ENCODE measurements at places on chromosomes 4 and X.
A peak's percentile ranks its signal among the peaks of the same experiment; 100 is the strongest.

DNA sequence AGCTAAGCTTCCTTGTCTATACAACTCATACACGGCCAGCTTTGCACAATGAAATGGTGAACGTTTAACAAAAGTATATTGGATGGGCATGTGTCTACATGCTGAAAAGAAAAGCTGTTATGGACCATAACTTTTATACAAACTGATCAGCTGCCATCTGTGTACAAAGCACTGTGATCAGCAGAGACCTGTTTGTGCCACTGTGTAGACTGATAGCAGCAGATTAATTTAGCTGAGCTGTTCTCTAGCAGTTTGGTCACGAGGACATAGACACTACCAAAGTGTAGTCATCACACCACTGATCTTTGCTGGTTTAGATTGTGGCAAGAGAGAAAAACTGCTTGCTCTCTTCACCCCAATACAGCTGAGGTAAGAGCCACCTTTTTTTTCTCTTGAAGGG lies 124.5 kb downstream of the RAPGEF2 start:
- no peak for DNase-seq

- no peak for DNase-seq
Observed at GRCh38 chrX:129875669-129876068, 30.3 kb upstream of the UTP14A start.

- DNase-seq: peak; percentile 56
Observed at GRCh38 chrX:76172325-76172893, 453 bp upstream of the PBDC1 start.

GRCh38 chr4:80918004-80918403 lies 112.5 kb upstream of the BMP3 start:
- no peak for DNase-seq

GRCh38 chr4:137524725-137525369 lies 7.4 kb downstream of the PCDH18 start:
- no peak for DNase-seq

DNA sequence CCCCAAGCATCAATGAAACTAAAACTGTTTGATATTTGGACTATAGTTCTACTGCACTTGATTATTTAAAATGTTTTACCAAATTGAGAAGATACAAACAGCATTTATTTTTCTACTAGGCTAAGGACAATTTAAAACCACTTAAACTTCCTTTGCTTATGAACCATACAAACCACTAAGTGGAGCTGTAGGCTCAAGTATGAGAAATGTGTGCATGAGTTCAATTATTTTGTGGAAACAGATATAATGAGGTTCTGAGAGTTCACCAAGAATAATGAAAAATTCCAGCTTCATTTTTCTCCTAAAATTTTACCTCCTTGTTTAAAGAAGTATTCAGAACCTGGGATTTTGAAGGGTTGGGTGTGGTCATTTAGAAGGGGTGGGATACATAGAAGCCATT lies 63.1 kb downstream of the SERPINA7 start:
- no peak for DNase-seq

DNA sequence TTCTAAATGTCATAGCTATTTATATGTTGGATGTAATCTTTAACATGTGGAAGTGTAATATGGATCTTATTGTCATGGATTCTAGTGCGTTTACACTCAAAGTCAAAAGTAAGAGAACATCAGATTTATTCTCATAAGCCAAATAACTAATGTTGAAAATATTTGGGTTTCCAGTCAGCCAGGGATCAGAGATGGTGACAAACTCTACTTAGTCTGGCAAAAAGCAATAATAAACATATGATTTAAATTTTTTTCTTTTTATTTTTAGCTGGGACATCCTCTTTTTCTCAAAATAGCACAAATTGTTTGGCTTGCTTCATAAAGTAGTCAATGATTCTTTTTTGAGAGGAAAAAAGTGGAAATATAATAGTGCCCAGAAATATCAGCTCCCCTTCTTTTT lies 392.3 kb downstream of the ARHGAP24 start:
- DNase-seq: no peak

GRCh38 chr4:74018116-74018515 lies 19.6 kb upstream of the CXCL5 start:
- DNase-seq: no peak

DNA sequence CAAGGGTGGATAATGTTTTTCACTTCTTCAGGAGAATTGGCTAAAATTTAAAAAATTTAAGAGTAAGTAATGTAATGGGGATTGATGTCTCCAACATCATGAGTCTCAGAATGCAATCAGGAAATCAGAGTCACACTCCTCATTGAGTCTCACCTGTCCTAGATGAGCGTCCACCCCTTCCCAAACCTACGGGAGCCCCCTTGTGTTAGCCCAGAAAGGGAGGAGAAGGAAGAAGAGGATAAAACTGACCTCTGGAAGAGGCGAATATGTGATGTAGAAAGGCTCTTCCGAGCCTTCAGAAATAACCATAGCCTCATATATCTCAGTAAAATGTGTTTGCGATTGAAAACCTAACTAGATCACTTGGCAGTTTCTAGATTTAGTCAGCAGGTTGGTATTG lies 157.1 kb downstream of the DCLK2 start:
- no peak for DNase-seq

- no peak for DNase-seq
Observed at GRCh38 chr4:67160394-67160793, 384.9 kb downstream of the CENPC start.

- no peak for DNase-seq
Observed at GRCh38 chr4:108466936-108467902, 153.2 kb upstream of the RPL34 start.
